ENCODE measurements at places on chromosomes 1 and 21.

DNA sequence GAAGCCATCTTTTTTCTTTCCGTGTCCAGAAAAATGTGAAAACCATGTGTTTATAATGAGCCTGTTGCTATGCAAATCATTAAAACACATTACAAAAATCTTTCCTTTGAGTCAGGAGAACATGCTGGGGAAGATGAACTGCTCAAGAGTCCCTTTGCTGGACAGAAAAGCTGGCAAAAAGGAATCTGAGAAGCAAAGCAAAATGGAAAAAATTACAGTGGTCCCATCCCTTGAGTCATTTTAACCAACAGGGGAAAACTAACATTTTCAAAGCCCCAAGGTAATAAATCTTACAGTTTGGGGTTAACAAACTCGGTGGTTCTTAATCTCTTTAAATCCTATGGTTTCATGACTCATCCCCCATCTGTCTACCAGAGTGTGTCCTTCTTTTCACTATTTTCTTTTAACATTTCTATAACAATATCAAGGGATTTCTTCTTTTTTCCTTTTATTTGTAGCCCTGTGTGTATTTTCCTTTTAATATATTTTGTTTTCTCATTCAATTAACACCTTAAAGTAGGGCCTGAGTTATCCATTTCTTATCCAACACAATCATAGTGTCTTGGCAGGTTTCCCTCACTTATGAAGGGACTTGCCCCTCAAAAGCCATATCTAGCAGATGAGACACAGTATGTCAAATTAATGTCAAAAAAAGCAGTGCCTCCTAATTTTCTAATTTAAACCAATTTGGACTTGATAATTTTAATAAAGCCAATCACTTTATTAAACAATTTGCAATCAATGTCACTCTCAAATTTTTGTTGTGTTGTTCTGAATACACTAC lies 105.4 kb downstream of the PTPN14 start:
- no peak for DNase-seq

GRCh38 chr1:18540136-18540765 lies 59.5 kb downstream of the KLHDC7A start:
- no peak for DNase-seq

DNA sequence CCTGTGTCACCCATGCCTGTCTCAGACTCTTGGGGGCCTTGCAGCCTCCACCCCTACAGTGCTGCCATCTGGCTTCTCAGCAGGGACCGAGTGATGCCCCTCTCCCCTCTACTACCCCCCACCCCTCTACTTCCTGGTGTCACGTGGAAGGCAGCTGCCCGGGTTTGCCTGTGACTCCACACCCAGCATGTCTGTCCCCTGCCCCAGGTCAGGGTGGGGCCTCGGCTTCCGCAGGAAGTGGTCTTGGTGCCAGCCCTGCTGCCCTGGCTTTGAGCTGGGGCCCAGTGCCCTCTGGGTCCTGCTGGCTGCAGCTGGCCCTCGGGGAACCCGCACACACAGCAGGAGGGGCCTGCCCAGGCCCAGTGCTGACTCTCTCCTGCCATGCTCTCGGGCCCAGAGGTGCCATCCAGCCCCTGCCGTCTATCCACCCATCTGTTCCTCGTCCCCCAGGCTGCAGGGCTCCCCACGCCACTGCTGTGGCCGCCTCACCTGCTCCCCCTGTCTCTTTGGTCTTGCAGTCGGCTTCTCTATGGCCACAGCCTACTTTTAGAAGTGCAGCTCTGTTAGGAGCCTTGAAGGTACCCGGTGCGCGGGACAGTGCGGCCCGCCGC lies 24.0 kb downstream of the PLCH2 start:
- DNase-seq: no peak

GRCh38 chr21:25790122-25790877 lies 55.5 kb downstream of the GABPA start:
- peak; percentile 14 for DNase-seq

GRCh38 chr1:10475510-10475909 lies 760 bp downstream of the PEX14 start:
- DNase-seq: no peak

DNA sequence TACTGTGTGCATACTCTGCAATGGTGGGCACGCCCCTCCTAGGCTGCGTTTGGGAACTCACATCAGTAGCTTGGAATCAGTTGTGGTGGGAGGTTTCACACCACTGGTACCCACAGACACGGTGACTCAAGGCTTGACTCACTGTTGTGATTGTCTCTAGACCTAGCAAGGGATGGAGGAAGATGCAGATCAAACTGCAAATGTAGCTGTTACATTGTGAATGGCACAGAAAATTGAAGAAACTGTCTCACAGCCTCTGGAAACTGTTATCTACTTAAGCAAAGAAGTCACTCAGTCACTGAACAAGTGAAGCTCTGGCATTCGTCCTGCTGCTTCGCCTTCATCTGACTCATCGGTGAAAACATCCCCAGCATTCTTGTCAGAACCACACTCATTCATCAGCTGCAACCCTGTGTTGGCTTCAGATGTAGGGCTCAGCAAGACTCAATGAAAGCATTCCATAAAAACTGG lies 59.5 kb downstream of the POFUT2 start:
- peak; percentile 11 for DNase-seq

DNA sequence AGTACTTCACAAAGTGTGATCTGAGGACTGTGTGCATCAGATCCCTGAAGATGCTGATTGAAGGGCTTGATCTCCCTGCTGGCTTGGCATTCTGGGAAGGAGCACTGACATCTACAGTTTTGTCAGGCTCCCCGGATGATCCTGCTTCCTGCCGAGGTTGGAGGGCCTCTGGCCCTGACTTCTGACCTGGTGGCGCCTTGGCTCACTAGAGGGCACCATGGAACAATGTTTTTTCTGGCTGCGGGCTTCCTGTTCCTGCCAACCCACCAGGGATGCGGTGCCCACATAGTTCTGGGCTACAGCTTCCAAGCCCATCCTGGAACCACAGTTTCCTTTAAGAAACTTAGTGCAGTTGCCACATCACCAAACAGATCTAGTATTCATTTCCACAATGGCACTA lies 38.8 kb upstream of the RASAL2 start:
- DNase-seq: peak; percentile 25

DNA sequence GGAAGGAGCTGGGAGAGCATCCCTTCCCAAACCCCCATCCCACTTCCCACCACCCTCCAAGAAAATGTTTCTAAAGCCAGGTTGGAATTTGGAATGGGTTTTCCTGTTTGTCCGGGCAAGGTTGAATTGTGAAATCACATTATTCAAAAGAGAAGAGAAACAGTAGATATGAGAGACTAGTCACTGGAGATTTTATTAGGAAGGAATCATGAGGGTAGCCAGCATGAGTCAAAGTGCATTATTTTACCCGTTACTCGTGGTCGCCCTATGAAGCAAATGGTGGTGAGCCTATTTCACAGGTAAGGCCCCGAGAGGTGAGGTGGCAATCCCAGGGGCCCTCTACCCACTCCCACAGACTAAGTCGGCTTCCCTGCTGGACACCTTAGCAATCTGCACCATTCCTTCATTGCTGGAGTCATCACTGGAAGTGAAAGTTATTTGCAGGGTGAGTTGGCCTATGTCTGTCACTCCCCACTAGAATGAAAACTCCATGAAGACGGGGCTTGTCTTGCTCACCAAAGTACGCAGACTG lies 52.8 kb downstream of the TOMM20 start:
- DNase-seq: no peak

DNA sequence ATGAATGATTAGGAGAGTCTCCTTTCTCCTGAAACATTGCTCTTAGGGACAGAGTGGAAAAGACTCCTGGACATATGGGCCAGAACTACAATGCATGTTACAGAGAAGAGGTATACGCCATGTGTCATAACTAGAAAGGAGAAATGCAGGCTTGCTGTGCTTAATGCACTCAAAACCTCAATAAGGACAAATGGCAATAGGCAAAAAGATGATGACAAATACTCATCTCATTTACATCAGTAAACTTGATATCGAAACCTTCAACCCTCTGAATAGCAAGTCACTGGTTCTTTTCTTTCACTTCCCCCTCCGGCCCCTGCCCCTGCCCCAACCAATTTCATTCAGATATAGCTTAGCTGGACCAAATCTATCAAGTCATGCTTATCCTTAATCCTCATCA lies 1.9 kb upstream of the GPR88 start:
- no peak for DNase-seq

DNA sequence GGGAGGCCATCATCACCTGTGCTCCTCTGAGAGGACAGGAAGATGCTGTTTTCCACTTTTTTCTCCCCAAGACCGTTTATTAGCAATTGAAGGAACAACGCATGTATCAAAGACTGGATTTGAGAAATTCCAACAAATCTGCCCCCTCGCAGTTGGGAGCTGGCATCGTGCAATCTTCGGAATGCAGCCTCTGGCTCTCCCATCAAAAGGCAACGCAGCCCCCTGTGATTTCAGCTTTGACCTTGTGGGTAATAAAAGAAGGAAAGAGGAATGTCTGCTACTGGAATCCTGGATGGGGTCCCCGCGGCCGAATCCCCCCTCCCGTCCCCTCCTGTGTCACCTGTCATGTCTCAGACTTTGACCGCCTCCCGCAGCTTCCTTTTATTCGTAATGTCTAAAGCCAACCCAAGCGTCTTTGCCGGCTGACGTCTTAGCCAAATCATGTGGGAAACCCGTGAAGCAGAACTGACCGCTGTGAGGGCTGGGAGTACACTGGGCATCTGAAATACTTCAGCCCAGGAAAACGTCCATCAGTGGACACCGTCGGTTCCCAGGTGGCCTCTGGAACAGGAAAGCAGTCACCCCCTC lies 101.5 kb downstream of the WDR4 start:
- DNase-seq: no peak

DNA sequence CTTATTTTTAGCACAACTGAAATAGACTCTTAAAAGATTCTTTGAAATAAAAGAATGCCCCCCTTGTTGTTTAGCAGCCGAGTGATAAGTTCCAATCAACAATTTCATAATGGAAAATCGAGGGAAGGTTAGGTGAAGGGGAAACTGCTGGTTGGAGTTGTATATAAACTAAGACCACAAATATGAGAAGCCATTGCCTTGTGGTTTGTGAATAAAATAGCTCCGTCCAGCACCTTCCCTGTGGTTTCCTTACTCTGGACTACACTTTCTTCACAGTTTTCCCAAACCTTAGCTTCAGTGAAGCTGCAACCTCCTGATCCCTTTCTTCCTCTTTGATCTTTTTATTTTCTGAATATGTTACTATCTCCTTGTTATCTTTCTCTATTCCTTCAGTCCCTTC lies 6.7 kb upstream of the RAB3GAP2 start:
- no peak for DNase-seq

DNA sequence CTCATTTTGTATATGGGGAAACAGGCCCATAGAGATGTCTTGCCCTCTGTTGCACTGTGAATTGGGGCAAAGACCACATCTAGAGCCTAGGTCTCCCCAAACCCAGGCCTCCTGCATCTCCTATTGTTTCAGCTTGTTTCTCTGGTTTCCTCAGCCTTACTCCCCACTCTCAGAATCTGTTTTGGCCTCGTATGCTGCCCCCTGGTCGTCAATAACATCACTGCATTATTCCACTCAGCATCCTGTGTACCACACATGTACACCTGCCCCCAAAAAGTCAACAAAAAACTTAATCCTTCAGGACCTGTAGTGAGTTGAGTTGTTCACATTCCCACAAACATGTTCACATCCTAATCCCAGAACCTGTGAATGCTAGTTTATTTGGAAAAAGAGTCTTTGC lies 184.8 kb downstream of the BRINP2 start:
- peak; percentile 47 for DNase-seq

DNA sequence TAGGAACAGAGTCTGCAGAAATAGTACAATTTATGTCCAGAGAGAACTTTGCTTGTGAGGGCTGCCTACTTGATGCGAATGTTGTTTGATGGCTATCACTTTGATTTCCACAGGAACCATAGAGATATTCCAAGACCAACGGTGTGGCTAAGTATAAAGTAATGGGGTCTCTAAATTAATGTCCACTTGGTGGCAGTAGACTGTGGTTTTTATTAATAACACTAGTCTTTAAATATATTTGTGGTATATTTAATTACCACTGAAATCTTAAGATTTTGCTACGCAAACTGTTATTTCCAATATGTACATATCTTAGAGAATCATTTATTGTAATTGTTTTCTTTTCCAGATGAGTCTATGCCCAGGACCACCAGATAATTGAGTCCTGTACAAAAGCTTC lies 647.9 kb downstream of the PLA2G4A start:
- DNase-seq: no peak

- DNase-seq: no peak
Measured at GRCh38 chr1:112040891-112041740, 51.6 kb upstream of the KCND3 start.

- DNase-seq: no peak
Measured at GRCh38 chr1:55650444-55650843, 435.3 kb upstream of the USP24 start.

DNA sequence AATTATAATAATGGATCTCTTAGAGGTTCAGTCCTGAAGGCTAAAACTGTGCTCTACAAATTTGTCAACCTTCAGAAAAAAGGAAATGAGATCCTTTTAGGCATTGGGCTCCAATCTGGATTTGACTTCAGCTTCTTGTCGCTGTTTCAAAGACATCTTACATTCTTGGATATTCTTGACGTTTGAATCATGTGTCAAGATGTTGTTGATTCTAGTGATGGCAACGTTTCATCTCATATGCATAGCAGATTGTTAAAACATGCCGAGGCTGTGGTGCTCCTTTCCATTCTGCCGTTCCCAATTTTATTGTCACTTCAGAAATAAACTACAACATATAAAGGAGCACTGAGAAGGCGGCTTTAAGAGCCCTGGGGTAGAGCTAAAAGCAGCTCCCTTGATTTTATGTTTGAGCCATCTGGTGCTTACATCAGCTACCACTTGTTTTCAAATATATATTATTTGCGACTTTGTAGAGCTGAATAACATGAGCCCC lies 467.6 kb upstream of the ZRANB2 start:
- no peak for DNase-seq

All from hippocampal formation (tissue), 2 donors.